ENCODE measurements at places on chromosomes 11 and 22.

DNA sequence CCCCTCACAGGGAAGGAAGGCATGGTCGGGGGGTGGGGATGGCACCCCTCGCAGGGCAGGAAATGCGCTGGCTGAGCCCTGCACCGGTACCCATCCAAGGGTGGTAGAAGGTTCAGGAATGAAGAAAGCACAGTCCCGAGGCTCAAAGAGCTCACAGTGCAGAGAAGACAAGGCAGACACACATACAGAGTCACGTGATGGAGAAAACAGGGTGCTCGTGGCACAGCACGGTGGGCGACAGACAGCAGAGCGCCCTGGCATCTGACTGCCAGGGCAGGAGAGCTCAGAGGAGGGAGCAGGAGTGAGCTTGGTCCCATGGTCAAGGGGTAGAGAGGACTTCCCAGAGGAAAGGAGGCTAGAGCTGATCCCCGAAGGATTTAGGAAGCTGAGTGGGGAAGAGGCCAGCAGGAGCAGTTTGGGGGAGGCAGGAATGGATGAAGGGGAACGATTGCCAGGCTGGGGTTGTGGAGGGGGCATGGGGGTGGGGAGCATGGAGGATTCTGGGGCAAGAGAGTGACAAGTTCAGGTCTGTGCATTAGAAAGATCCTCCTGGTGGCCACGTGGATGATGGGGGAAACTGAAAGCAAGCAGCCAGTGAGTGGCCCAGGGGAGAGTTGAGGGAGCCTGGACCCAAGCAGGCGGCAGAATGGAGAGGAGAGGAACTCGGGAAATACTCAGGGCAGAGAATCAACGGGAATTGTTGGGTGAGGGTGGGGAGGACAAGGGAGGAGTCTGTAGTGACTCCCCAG is 43.9 kb downstream of the PDE2A start:
- no peak for DNase-seq

DNA sequence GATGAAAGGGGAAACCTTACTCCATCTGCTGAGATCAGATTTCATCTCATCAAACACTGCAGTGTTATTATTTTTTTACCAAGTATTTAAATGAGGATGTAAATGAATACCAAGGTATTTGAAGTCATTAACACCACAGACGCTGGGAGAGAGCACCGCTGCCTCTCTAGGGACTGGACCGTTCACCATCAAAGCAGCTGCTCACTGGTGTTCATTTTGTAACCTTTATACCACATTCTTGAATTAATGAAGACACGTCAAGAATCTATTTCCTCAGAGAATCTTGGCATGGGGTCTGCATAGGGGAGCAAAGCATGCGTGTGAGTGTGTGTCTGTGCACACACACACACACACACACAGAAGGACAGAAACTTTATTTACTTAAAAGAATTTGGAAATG is 15.6 kb downstream of the SIAE start:
- DNase-seq = no peak

- DNase-seq = no peak
These were observed 891.4 kb downstream of the METTL15 start for GRCh38 chr11:28999620-29000019.

DNA sequence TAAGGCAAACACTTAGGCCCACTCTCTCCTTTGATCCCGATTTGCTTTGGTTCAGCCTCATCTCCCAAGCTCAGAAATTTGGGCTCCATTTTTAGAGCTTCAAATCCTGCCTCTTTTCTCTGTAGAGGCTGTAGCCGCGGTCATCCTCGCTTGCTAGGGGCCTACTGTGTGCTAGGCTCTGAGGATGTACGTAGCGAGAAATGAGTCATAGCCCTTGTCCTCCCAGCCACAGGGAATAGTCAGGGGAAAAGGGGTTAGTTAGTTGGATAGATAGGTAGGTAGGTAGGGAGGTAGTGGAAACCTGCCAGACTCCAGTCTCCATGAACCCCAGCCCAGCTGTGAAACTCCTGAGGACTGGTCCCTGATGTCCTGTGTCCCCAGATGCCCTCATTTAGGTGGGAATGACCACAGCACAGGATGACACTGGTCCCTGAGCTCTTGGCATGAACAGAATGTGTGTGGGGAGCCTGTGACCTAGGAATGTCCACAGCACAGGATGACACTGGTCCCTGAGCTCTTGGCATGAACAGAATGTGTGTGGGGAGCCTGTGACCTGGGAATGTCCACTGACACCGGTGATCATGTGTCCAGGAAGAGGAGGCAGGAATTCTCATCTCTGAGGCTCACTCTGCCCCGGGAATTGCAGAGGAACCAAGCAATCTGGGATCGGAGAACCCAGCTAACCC is 21.4 kb upstream of the HMOX1 start:
- DNase-seq = no peak

DNA sequence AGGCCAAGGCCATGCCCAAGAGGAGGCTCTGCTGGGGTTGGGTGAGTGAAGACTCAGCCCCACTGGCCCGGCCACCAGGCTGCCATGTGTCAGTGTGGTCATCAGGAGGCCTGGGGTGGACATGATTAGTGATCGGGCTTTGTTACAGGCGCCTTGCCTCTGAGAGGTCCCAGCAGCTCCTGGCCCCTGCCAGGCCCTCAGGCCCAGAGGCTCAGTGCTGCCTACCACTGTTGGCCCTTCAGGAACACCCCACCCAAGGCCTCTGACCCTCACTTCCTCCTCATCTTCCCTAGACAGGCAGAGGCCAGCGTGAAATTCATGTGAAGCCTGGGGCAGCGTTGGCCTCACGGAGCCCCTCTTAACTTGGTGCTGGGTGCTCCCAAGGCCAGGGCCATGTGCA is 2.2 kb downstream of the MRPL23 start:
- DNase-seq = no peak

- DNase-seq = no peak
These were observed 69.6 kb downstream of the PPP2R1B start for GRCh38 chr11:111696556-111696955.

GRCh38 chr11:66291706-66292542 is at the start of gene TMEM151A:
TSS of gene TMEM151A (plus strand) at chr11:66291894. CDS start at chr11:66292014, 120 bp downstream.
- DNase-seq = no peak

DNA sequence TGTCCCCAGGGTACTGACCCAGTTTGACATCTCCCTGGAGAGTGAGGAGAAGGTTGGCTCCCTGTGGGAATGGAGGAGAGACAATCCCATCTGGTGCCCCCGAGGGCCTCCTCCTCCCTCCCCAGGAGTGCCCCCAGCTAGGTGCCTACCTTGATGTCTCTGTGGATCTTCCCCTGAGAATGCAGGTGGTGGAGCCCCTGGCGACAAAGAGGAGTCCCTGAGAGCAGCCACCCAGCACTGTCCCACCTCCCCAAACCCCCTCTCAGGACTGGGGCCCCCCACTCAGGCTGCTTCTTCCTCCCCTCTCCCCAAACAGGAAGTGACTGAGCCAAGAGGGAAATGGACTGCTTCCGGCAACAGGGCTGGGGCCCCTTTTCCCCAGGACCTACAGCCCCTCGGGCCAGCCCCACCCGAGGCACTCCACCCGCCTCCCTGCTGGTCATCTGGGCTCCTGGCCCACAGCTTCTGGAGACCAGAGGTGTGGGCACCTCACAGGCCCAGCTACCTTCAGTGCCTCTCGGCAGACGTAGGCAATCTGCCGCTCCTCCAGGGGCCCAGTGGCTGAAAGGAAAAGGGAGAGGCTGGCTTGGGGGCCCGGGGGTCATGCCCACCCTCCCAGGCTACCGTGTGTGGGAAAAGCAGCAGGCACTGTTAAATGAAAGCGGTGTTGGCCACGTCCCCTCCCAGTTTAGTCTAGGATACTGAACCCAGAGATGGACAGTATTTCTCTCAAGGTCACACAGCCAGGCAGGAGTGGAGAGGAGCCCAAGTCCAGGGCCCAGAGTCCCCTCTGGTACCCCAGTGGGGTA is 1.2 kb downstream of the MAP4K2 start:
- DNase-seq = no peak

DNA sequence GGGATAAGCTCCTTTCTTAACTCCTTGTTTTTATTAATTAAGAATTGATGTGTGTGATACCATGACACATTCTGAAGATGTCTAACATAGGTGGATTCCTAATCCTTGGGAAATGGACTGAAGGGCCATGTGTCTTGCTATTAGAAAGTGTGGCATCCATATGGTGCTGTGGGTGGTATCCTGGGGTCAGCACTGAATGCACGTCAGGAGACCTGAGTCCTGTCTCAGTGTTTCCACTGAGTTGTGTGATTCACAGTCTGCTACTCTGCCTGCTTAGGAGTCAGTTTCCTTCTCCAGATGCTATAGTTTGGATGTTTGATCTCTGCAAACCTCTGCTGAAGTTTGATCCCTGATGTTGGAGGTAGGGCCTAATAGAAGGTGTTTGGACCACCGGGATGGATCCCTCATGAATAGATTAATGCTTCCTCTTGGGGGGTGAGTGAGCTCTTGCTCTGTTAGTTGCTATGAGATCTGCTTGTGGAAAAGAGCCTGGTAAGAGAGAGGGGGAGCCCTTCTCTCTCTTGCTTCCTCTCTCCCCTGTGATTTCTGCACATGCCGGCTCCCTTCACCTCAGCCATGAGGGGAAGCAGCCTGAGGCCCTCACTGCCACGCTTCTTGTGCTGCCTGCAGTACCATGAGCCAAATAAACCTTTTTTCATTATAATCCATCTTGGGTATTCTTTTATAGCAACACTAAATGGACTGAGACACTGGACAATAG is 666.5 kb downstream of the NTM start:
- DNase-seq = no peak

- DNase-seq = no peak
These were observed 7.5 kb downstream of the MALAT1 start for GRCh38 chr11:65506290-65506771.

GRCh38 chr11:94853836-94854235 is 85.7 kb downstream of the AMOTL1 start:
- DNase-seq = no peak

- no peak for DNase-seq
These were observed 61.7 kb downstream of the BRD1 start for GRCh38 chr22:49765951-49766350.

DNA sequence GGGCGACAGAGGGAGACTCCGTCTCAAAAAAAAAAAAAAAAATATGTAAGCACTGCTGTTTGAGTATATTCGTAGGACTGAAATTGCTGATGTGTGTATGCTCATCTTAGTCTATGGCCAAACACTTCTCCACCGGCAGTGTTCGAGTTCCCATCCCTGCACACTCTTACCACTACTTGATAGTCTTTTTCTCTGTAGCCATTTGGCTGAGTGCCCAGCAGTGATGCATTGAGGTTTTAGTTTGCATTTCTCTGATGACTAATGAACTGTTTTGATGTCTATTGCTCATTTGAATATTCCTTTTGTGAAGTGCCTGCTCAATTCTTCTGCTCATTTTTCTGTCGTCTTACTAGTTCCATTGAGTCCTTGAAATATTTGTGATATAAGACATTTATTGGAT is 1.9 kb downstream of the TIRAP start:
- peak; percentile 72 for DNase-seq

DNA sequence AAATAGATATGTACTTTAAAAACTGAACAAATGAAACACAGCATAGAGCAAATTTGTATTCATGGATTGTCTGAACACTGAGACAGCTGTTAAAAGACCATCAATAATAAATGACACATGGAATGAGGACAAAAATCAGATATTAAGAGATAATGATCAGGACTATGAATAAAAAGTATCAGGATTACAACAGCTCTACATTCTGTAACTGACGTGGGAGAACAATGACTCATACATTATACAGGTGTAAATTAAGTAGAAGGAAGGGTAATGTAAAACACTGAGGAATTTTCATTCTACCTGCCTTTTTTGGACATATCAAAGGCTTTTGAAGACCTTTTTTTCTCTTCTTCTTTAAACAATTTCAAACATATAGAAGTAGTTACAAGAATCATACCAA is 310.9 kb upstream of the ANO3 start:
- no peak for DNase-seq

- no peak for DNase-seq
These were observed 430 bp downstream of the CDC42EP1 start for GRCh38 chr22:37560608-37561211.

DNA sequence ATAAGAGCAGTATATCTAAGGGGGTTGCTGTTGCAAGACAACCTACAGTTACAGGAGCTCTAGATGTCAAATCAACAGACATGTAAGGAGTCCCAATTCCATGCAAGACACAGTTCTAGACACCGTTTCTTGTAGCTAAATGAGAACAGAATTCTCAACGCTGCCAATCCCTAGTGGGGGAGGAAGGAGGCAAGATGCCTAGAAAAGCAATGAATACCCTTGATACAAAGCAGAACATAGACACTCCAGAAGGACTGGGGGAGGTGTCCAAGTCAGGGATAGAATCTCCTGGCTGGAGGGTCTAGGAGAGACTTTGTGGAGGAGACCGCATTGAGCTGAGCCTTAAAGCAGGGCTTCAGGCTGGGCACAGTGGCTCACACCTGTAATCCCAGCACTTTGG is 280.2 kb downstream of the BUD13 start:
- no peak for DNase-seq

DNA sequence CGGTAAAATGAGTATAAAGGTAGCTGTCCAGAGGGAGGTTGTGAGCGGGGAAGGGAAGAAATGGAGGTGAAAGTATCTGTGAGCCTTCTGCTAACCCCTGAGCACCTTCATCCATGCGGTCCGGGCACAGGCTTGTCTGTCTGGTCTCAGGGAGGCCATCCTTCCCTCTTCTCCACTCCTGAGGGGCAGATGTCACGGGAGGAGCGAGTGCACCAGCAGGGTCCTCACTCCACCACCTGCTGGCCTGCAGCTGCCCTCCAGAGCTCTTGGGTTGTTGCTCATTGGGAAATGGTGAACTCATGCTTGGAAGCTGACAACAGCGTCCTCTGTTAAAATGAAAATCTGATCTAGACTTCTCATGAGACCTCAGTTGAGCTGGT is 33.8 kb upstream of the WNT11 start:
- DNase-seq = no peak

- no peak for DNase-seq
These were observed 58.3 kb downstream of the SLC22A12 start for GRCh38 chr11:64649291-64649697.

DNA sequence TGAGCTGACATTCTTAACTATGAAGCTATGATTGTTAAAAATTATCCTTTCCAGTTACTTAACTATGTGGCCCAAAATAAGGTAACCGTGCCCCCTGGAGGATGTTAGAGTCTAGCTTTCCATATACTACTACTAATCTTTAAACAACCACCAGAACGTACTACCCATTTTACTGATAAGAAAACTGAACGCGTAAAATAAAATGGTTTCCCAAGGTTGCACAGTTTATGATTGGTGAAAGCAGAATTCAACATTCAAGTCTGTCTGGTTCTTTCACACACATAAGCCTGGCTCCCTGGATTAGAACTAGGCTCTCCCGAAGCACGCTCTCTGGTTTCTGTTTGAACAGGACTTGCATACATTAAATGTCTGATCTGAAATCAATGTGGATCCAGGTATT is 437.8 kb upstream of the CCDC90B start:
- no peak for DNase-seq

DNA sequence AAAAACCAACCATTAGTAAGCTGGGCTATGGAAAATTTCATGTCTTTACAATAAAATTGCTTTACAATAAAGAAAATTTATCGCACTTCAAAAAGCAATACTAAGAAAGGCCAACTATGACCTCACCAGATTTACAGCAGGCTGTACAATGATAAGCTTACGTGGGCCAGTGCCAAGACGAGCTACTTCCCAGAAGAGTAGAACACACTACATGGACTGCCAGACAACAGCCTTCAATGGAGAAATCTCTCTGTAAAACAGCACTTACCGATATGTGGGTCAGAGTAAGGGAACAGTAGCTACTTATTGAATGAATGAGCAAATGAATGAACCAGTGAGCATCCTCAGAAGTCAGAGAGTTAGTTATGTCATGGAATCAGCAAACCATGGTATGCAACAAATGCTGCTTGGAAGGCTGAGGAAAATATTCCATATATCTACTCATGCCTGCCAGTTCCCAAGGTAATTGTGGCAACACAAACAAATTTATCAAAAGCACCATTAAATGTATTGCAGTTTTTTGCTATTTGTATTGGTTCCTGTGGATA is 74.4 kb downstream of the SLC36A4 start:
- DNase-seq = no peak

GRCh38 chr11:14953904-14954303 is 18.2 kb downstream of the CALCA start:
- DNase-seq = no peak

All from CD4-positive, alpha-beta T cell treated with Interleukin-15 for 1 hour (primary cell).